ENCODE measurements at places on chromosomes 4 and X. TPM values are rescaled to one million over a fixed set of nuclear protein-coding genes. Genes with fewer than 3 reads are reported as not detected.
A peak's percentile ranks its signal among the peaks of the same experiment; 100 is the strongest.

The EVC2 gene
- total RNA-seq, result 1.8 TPM

The PRDM8 gene
- 4.3 TPM for total RNA-seq

The CLTRN gene
- 0.41 TPM for total RNA-seq

The GAGE12H gene
- not detected for total RNA-seq

The REPS2 gene
- not detected for total RNA-seq

The OPRPN gene
- total RNA-seq, result not detected

The DAPP1 gene
- total RNA-seq, result 23.6 TPM

- no peaks in the 10 kb centered on the region for H3K36me3 ChIP-seq
- H3K4me1 ChIP-seq, result no peaks in the 10 kb centered on the region
- H3K27me3 ChIP-seq, result no peaks in the 10 kb centered on the region
- no peak for DNase-seq
- no peak overlapping the region for H3K27ac ChIP-seq
- H3K4me3 ChIP-seq, result no peak overlapping the region
Measured at GRCh38 chr4:62252728-62253127, 1052.6 kb downstream of the ADGRL3 start.

DNA sequence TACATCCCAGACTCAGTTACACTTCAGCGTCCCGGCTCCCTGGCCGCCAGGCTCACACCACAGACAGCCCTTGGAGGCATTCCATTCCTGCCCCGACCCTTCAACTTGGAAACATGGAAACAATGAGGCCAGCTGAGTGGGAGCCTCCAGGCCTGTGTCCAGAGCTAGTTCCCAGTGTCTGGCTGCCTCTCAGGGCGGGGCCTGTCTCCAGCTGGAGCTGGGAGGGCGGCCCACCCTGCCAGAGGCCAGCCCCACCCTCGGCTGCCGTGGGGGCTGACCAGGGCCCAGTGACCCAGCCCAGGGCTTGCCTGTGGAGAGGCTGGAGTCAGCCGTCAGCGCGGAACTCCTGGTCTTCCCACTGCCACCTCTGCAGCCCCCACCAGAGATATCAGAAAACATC, 37.4 kb upstream of the SPON2 start:
- DNase-seq, result no peak
- H3K36me3 ChIP-seq, result peaks cover 2% of the 10 kb centered on the region
- H3K27ac ChIP-seq, result no peak overlapping the region
- H3K27me3 ChIP-seq, result no peaks in the 10 kb centered on the region

GRCh38 chr4:68180849-68181526, 51.3 kb upstream of the TMPRSS11F start:
- H3K4me1 ChIP-seq, result no peaks in the 10 kb centered on the region
- DNase-seq, result no peak
- H3K36me3 ChIP-seq, result no peaks in the 10 kb centered on the region
- H3K27ac ChIP-seq, result no peak overlapping the region

DNA sequence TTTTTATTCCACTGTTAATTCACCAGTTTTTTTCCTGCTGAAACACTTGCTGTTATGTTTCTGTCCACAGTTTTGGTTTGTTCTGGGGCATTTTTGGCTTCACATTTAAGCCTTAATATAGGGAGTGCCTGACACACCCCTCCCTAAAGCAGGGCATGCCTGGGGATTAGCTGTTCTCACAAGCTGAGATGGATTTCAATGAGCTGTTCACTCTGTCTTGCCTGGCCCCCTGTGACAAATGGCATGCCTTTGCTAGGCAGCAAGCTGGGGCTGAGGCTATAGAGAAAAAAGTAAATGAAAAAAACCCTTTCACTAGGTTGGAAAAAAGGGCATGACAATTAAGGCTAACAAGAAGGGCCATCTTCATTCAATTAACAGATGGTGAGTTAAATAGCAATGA, 22.4 kb downstream of the LPAR4 start:
- H3K4me3 ChIP-seq, result no peak overlapping the region
- no peak overlapping the region for H3K27ac ChIP-seq
- H3K4me1 ChIP-seq, result no peaks in the 10 kb centered on the region
- H3K36me3 ChIP-seq, result no peaks in the 10 kb centered on the region

GRCh38 chrX:134624046-134624430, 34.2 kb downstream of the PLAC1 start:
- H3K27me3 ChIP-seq, result peaks cover 8% of the 10 kb centered on the region
- no peak overlapping the region for H3K4me3 ChIP-seq
- H3K4me1 ChIP-seq, result peaks cover 22% of the 10 kb centered on the region
- no peaks in the 10 kb centered on the region for H3K36me3 ChIP-seq
- H3K27ac ChIP-seq, result no peak overlapping the region

GRCh38 chrX:109890910-109891502, 111.9 kb upstream of the TMEM164 start:
- H3K4me1 ChIP-seq, result no peaks in the 10 kb centered on the region
- peak; percentile 52 for DNase-seq
- no peak overlapping the region for H3K27ac ChIP-seq
- no peak overlapping the region for H3K4me3 ChIP-seq
- no peaks in the 10 kb centered on the region for H3K27me3 ChIP-seq

- H3K27me3 ChIP-seq, result peaks cover 3% of the 10 kb centered on the region
- DNase-seq, result no peak
- no peak overlapping the region for H3K27ac ChIP-seq
Measured at GRCh38 chrX:108270739-108271396, 167.4 kb downstream of the COL4A6 start.

DNA sequence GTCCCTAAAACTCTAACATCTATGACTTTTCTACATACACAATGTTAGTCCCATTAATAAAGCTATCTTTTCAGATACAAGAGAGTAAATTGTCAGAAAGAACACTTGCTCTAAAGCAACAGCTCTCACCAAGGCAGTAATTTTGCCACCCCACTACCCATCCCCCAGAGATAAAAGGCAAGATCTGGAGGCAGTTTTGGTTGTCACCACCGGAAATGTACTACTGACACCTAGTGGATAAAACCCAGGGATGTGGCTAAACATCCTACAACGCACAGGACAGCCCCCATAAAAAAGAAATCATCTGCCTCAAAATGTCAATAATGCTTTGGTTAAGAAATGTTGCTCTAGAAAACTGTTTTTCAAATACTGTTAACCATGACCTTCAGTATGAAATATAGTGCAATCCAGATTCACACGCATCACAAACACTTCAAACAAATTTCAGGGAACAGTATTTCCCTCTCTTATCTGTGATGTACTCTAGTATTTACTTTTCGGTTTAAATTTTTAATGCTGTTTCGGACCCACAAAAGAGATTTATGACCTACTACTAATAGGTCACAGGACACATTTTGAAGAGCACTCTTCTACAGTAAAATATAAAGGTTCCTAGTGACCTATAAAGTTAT, 5.1 kb downstream of the FBXL5 start:
- H3K4me3 ChIP-seq, result no peak overlapping the region
- peaks cover 59% of the 10 kb centered on the region for H3K4me1 ChIP-seq
- peak; percentile 65 for DNase-seq
- peak overlapping the region; percentile 55 for H3K27ac ChIP-seq

- H3K4me1 ChIP-seq, result no peaks in the 10 kb centered on the region
- no peaks in the 10 kb centered on the region for H3K36me3 ChIP-seq
- no peak overlapping the region for H3K27ac ChIP-seq
- peaks cover 2% of the 10 kb centered on the region for H3K27me3 ChIP-seq
Measured at GRCh38 chr4:159455675-159456237, 352.9 kb downstream of the RAPGEF2 start.

- H3K4me3 ChIP-seq, result no peak overlapping the region
- H3K36me3 ChIP-seq, result no peaks in the 10 kb centered on the region
- no peak overlapping the region for H3K27ac ChIP-seq
- H3K4me1 ChIP-seq, result no peaks in the 10 kb centered on the region
- DNase-seq, result no peak
Measured at GRCh38 chrX:54427837-54428424, 12.3 kb upstream of the TSR2 start.

GRCh38 chr4:74873545-74874301, 59.2 kb upstream of the PARM1 start:
- H3K27ac ChIP-seq, result no peak overlapping the region
- H3K4me1 ChIP-seq, result no peaks in the 10 kb centered on the region
- no peak overlapping the region for H3K4me3 ChIP-seq
- H3K36me3 ChIP-seq, result no peaks in the 10 kb centered on the region
- H3K27me3 ChIP-seq, result peaks cover 2% of the 10 kb centered on the region
- DNase-seq, result no peak

DNA sequence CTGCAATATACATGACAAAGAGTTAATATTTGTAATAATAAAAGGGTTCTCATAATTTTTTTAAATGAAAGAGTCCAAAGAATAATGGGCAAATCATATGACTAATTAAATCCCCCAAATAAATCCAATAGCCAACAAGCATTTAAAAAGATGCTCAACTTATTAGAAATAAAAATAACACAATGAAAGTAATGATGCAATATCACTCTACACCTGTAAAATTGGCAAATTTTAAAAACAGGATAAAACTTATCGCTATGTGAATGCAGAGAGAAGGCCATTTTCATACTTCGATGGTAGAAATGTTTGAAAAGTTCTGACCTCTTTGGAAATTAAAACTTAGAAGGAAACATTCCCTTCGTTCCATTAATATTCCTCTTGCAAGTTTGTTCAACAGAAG, 1.9 kb downstream of the F8 start:
- H3K36me3 ChIP-seq, result no peaks in the 10 kb centered on the region
- DNase-seq, result no peak
- H3K4me3 ChIP-seq, result no peak overlapping the region
- no peak overlapping the region for H3K27ac ChIP-seq
- no peaks in the 10 kb centered on the region for H3K27me3 ChIP-seq

DNA sequence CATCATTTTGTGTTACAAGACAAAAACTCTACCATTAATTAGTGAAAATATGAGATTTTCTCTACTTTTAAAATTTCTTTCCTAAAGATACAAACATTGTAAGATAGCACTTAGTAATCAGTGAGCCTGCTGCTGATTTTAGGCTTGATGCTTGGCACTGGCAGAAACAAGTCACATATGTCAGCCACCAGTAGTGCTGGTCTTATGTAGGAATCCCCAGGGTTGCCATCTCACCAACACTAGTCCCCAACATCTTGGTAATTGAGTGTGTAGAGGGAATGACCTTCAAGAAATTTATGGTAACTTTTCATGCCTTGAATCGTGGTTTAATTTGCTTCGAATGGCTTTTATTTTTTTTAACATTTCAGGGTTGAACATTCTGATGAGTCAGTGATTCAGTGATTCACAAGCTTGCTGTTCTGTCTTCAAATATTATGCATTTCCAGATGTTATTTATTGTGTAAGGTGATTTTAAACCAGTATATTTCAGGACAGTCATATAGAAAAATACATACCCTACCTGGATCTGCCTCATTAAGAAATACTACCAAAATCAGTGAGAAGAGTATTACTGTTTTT, 11.9 kb downstream of the EXOC1 start:
- no peak overlapping the region for H3K4me3 ChIP-seq
- peaks cover 21% of the 10 kb centered on the region for H3K4me1 ChIP-seq
- H3K27me3 ChIP-seq, result no peaks in the 10 kb centered on the region
- no peak for DNase-seq
- peak overlapping the region; percentile 46 for H3K27ac ChIP-seq

DNA sequence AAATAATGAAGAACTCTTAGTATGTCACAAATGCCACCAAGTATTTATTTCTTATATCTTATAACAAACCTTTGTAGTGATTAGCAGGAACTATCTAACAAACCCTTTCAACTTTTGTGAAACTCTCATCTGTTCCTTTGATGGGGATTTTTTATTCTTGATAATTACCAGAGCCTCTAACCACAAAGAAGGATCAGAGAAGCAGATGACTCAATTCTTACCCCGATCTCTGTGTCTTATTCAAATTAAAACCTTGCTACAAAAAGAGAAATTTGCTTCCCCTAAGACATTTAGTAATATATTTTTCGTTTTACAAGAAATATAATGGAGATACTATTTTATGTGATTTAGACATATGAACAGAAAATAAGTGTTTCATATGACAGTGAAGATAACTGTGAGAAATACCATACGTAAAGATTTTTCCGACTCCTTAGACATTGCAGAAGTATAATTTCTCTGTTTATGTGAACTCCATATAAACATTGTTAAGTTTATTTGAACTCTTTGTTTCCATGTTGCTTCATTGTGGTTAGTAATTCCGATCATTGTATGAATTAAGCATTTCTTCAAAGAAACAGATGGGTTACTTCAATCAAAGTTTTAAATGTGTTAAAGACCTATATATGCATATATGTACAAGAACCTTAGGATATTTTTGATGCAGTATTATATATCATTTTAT, 205.4 kb downstream of the CFAP299 start:
- no peak overlapping the region for H3K27ac ChIP-seq
- peaks cover 34% of the 10 kb centered on the region for H3K27me3 ChIP-seq
- H3K36me3 ChIP-seq, result peaks cover 2% of the 10 kb centered on the region
- H3K4me1 ChIP-seq, result peaks cover 23% of the 10 kb centered on the region

- H3K27me3 ChIP-seq, result peaks cover 2% of the 10 kb centered on the region
- no peaks in the 10 kb centered on the region for H3K4me1 ChIP-seq
- H3K4me3 ChIP-seq, result no peak overlapping the region
- no peaks in the 10 kb centered on the region for H3K36me3 ChIP-seq
- DNase-seq, result no peak
Measured at GRCh38 chrX:57044245-57044644, 48.9 kb upstream of the SPIN3 start.

DNA sequence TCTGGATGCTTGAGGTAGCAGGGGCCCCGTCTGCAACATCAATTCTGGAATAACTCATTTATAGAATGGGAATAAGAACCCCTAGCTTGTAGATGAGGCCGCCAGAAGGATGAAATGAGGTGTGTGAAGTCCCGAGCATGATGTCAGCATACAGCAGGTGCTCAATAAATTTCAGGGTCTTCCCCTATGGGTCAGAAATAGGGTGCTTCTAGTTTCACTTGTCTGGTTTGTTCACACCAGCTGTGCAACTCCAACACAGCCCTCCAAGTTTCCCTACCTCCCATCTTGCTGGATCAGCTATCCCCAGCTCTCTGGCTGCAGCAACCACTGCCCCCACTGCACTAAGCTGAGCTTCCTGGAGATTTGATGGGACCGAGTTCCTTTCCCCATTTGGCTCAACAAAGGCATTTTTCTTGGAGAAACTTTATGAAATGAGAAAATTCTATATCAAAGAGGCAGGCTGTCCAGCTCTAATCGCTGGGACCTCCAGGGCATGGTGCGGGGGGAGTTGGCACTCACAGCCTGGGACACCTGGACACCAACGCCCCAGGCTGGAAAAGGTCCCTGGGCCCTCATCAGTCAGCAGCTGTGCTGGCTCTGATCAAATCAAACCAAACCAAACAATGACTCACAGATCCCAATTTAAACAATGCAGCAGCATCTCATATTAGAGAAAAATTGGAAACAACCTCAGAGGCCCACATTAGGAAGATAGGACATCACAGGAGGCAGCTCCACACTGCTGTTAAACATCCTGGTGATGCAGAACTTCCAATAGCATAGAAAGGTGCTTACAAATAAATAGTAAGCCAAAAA, 13.3 kb downstream of the SLC2A9 start:
- H3K36me3 ChIP-seq, result no peaks in the 10 kb centered on the region
- H3K4me1 ChIP-seq, result peaks cover 15% of the 10 kb centered on the region
- no peaks in the 10 kb centered on the region for H3K27me3 ChIP-seq
- no peak overlapping the region for H3K27ac ChIP-seq
- no peak overlapping the region for H3K4me3 ChIP-seq

DNA sequence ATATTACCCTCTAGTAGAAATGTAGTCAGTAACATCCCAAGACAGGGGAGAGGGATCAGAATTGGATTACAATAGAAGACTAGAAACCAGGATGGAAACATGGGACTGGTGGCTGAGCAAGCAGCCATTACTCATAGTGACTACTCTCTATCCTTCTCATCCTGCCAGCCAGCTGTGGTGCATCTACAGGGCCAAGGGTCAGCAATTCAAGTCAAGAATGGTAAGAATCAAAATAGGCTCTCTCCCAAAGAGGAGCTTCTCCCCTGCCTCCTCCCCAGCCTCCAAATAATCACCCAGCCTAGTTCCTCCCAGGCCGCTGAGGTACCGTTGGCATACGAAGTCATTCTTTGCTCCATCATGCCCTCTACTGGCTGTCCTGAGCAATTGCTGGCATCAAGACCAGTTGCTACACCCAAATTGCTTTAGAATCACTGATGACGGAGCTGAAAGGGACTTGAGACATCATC, 19.4 kb downstream of the AWAT2 start:
- H3K36me3 ChIP-seq, result no peaks in the 10 kb centered on the region
- no peak overlapping the region for H3K4me3 ChIP-seq
- DNase-seq, result peak; percentile 51
- H3K4me1 ChIP-seq, result peaks cover 23% of the 10 kb centered on the region

All from activated CD4-positive, alpha-beta memory T cell treated with anti-CD3 and anti-CD28 coated beads for 36 hours (primary cell).